CD4-positive, alpha-beta memory T cell (primary cell): ENCODE measurements at places on chromosomes 3 and 15. TPM values are rescaled to one million over a fixed set of nuclear protein-coding genes. Genes with fewer than 3 reads are reported as not detected.

Gene CPEB1
- total RNA-seq: 0.17 TPM

Gene LRRK1
- total RNA-seq: 0.58 TPM

Gene SHF
- 5.3 TPM for total RNA-seq

Gene CPB1
- total RNA-seq: not detected

Gene ANKUB1
- not detected for total RNA-seq
